ENCODE measurements at places on chromosomes 4 and X. TPM values are rescaled to one million over a fixed set of nuclear protein-coding genes. Genes with fewer than 3 reads are reported as not detected.

The KLHL4 gene
- not detected for polyA plus RNA-seq

The EFNB1 gene
- 1.8 TPM for polyA plus RNA-seq

- peak; percentile 28 for DNase-seq
These were observed 99.0 kb upstream of the MAML3 start for GRCh38 chr4:140252742-140253555.

DNA sequence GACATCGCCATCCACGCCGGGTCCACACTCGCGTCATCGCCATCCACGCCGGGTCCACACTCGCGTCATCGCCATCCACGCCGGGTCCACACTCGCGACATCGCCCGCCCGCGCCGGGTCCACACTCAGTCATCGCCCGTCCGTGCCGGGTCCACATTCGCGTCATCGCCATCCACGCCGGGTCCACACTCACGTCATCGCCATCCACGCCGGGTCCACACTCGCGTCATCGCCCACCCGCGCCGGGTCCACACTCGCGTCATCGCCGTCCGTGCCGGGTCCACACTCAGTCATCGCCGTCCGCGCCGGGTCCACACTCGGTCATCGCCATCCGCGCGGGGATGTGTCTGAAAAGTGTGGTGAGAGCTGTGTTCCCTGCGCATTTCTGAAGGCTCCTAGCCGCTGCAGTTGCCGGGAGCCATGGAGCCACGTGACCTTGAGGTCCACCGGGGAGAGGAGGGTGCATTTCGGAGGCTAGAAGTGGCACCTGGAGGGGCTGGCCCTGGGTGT lies 17.3 kb downstream of the PCGF3 start:
- DNase-seq = no peak

DNA sequence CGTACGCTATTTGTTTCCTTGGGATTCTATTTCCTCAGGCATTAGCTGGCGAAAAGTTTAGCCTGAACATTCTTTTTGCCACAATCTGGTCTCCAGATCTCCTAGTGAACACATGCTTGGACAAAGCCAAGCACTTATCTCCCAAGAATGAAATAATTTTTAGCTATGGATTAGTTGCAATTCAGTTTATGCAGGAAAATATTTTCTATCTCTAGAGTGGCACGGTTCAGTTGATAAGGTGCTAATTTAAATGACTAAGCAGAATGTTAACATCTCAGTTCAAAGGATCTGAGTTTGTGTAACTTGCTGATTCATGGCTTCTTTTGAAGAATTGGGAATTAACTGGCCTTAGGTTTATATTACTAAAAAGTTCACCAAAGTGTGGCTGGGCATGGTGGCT lies 58.1 kb upstream of the JADE1 start:
- no peak for DNase-seq

DNA sequence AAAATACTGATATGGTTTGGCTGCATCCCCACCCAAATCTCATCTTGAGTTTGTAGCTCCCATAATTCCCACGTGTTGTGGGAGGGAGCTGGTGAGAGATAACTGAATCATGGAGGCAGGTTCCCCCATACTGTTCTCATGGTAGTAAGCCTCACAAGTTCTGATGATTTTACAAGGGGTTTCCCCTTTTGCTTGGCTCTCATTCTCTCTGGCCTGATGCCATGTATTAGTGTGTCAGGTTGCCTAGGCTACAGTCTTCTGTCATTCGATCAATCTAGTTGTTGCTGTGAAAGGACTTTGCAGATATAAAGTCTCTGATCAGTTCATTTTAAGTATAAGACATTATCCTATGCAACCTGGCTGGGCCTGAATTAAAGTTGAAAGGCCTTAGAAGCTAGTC lies 209.3 kb upstream of the MAOA start:
- no peak for DNase-seq

Data from CD4-positive, CD25-positive, alpha-beta regulatory T cell (primary cell).